ENCODE measurements at places on chromosomes 12 and 14.

- no peak for DNase-seq
These were observed 929.5 kb downstream of the VRK1 start for GRCh38 chr14:97726676-97727075.

DNA sequence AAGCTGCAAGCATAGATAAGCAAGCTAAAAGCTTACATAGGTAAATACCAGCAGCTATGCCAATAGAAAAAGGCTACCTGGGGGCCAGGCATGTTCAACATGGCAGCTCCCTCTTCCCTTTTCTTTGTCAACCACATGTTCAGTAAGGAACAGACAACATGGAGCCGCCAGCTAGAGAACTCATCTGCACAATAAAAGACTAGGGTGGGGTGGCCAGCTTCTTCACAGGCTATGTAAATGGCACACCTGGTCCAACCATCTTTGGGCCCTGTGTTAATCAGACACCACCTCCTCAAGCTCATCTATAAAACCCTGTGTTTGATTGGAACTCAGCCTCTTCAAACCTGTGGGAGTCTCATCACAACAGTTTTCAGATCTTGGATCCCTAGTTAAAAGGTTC lies 129.7 kb upstream of the TMPO start:
- no peak for DNase-seq

DNA sequence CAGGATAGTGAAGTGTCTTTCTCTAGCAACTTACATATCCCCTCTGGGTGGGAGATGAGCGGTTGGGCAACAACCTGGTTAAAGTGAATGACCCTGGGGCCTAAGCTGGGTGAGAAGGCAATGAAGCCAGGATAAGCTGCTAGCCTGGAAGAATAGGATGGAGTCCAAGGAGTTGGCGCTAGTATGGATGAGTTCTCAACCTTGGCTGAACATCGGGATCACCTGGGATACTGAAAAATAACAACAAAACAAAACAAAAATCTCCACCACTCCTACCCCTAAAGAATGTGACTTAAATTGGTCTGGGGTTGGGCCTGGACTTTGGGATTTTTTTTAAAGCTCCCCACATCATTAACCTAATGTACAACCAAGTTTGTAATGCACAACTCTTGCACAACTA lies 4.8 kb upstream of the RPS6KA5 start:
- DNase-seq = no peak

DNA sequence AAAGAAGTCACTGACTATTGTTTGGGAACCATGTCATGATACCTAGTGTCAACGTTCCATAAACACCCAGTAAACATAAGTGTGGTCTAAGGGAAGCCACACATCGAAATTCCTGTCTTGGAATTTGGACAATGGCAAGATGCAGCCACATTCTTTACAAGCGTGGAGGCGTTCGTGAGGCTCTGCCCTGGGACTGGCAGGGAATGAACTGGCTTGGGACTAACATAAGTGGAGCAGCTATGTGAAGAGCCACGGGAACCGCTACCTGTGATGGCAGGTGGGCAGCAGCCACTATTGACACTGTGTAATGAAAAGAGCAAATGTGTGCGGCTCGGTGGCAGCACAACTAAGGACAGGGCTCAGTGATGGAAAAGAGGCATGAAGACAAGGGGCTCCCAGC lies 10.0 kb upstream of the NRIP2 start:
- no peak for DNase-seq

- DNase-seq = no peak
These were observed 824 bp downstream of the TBK1 start for GRCh38 chr12:64452559-64453329.

DNA sequence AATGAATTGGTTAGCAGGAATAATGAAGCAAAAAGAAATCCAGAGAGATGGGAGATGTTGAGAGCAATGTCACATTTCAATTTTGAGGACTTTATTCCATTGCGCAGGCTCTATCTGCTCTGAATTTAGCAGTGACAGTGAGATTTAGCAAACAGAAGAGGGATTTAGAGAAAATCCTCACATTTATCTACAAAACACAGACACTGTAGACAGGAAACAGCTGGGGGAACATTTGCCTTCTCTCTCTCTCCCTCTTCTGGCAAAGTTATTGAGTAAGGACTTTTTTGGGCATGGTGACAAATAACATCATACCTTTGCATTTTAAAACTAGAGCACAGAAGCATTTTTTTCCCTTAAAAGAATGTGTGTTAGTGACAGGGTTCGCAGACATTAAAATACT lies at the start of gene IGF1:
Gene IGF1 (minus strand): TSS at position 158 of the 400 bp plus-strand sequence. CDS start 182 bp downstream, outside the sequence.
- DNase-seq = no peak

DNA sequence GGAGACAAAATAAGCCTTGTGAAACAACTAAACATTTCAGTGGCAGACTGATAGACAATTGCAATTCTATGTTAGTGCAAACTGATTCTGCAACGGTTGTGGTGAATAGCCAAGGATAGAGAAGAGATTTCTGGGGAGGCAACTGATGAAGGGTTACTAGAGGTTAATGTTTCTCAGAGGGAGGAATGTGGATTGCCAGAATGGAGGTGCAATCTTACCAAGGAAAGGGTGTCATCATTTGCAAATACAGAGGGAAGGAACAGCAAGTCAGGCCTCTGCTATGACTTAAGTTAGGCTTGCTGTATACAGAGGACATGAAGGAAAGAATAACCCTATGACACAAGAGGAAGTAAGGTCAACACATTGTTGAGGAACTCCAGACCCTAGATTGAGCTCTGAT lies 35.8 kb downstream of the CCDC175 start:
- no peak for DNase-seq

DNA sequence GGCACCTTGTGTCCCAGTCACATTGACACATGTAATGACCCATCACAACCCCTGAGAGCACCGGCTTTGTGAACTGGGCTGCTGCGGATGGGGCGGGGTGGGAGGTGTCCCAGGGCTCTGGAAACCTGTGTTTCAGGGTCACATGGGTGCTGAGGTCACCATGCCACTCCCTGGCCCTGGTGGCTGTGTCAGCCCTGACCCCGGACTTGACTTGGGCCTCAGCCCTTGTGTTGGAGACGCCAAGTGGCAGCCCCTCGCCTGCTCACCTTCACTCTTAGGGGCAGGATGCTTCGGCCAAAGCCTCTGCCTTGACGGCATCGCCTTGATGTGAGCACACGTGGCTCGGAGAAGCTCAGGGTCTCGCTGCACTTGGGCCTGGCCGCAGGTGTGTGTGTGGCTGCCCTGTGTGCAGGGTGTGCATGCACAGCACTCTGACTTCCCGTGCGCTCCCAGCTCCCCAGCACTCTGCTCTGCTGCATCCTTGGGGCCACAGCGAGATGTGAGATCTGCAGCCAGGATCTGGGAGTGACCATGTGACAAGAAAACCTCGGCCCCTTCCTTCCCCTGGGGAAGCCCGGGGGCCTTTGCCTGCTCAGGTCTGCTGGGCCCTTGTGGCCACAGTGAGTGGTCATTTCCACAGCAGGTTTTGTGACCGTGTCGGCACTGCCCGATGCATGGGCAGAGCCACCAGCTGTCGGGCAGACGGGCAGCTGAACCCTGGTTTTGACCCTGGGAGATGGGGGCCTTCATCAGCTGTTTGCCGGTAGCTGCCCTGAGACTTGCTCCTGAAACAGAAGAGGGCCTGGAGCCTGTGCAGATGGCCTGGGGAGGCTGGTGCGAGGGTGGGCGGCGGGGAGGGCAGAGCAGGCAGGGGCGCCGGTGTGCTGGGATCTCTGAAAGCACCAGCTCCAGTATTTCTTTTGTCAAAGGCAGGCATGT lies 167.4 kb downstream of the KIF26A start:
- no peak for DNase-seq

- DNase-seq = no peak
These were observed 192.3 kb downstream of the BCAT1 start for GRCh38 chr12:24756479-24757024.

GRCh38 chr12:91361864-91362263 lies 179.2 kb upstream of the DCN start:
- DNase-seq = no peak

DNA sequence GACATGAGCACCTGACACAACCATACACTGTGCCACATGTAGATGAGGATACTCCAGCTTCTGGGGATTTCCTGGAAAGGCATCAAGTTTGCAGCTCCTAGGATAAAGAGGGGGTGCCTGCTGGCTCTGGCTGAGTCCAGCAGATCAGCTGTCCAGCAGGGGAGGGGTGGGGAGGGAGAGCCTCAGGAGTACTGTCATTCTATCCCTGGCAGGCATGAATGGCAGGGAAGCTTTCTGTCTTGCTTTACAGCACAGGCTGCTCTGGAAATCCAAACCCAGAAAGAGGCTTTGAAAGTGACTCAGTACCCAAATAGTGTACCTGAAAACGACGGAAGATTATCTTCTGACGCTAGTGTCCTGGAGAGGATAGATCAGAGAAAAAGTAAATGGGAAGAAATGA lies 32.2 kb downstream of the SLC8A3 start:
- no peak for DNase-seq

DNA sequence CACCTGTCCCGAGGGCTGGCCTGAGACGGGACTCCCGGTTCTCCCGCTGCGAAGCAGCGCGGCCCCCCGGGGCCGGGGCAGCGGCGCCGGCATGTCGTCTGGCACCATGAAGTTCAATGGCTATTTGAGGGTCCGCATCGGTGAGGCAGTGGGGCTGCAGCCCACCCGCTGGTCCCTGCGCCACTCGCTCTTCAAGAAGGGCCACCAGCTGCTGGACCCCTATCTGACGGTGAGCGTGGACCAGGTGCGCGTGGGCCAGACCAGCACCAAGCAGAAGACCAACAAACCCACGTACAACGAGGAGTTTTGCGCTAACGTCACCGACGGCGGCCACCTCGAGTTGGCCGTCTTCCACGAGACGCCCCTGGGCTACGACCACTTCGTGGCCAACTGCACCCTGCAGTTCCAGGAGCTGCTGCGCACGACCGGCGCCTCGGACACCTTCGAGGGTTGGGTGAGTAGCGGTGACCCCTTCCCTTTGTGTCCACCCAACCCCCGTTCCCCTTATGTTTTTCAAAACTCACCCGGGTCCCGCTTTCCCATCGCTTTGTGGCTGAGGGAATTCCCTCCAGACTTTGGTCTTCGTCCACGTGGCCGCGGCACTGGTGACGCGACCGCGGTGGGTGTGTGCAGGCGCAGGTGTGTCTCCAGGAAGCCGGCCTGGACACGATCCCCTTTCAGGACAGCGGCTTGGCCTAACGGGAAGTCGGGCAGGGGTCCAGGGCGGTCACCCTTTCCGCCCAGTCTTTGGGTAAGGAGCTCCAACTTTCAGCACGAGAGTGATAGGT lies 826 bp downstream of the PRKCH start:
- no peak for DNase-seq

DNA sequence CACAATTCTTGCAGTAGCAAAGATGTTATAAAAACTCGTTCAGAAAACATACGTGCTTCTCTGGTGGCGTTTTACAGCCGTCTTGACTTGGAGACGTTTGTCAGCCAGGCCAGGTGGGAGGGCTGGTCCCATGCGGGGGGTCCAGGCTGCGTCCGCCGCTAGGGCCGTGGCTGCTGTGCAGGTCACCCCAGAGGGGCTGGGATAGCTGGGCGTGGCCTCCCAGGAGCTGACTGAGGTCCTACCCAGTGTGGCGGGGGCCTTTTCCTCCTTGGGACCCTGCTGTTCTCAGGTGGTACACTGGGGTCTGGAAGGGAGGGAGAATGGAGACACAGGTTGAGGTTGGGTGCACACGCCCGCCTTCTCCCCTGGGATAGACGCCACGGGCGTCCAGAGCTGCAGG lies 25.2 kb downstream of the MTA1 start:
- DNase-seq = no peak

GRCh38 chr14:35897616-35898111 lies 71.5 kb downstream of the BRMS1L start:
- DNase-seq = no peak

GRCh38 chr12:740921-741320 lies 11.5 kb upstream of the WNK1 start:
- no peak for DNase-seq

- DNase-seq = no peak
These were observed 13.9 kb downstream of the COPZ1 start for GRCh38 chr12:54338698-54339296.

GRCh38 chr12:75635606-75636444 lies 124.4 kb upstream of the KRR1 start:
- DNase-seq = peak; percentile 54

DNA sequence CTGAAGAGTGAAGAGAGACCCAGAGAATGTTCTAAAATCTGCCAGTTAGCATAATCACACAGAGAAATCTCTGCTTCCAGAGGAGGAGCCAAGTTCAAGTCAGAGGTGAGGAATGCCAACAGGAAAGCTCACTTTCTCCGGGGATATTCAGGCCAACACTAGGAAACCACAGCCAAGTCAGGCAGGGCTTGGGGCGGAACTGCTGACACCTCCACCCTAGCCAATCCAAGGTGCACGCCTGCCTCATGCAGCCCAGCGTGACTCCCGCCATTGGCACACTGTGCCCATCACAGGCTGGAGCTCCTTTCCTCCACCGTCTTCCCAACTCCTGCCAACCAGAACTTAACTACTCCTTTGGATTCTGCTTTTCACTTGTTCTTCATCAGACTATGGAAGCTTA lies 374.3 kb upstream of the CCDC196 start:
- DNase-seq = no peak

DNA sequence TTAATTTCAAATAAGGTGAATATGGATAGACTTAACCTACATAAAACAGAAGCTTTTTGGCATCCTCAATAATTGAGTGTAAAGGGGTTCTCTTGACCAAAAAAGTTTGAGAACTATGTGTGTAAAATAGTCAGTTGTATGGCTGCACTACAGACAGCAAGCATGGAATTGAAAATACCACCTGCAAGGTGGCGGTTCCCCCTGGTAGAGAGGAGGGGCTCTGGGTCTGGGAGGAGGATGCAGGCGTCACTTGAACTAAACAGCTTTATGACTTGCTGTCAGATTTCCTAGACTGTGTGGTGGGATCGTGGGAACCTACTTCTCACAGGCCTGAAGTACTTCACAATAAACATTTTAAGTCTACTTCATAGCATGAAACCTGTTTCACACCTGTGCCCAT lies 6.3 kb downstream of the EVL start:
- no peak for DNase-seq

- no peak for DNase-seq
These were observed 10.5 kb upstream of the NR2C1 start for GRCh38 chr12:95083938-95084337.

- no peak for DNase-seq
These were observed 100.0 kb downstream of the CCDC91 start for GRCh38 chr12:28290262-28290661.

- DNase-seq = no peak
These were observed 45.8 kb upstream of the TBX3 start for GRCh38 chr12:114729731-114730130.

GRCh38 chr14:105390849-105391500 lies 7.4 kb upstream of the TEX22 start:
- DNase-seq = no peak

- DNase-seq = no peak
These were observed 354.4 kb upstream of the FLRT2 start for GRCh38 chr14:85175556-85175955.

- no peak for DNase-seq
These were observed 211.3 kb downstream of the AACS start for GRCh38 chr12:125276567-125276966.

GRCh38 chr12:112408621-112409020 lies 784 bp downstream of the RPL6 start:
- no peak for DNase-seq
